ENCODE measurements at places on chromosomes 6 and 20. TPM values are rescaled to one million over a fixed set of nuclear protein-coding genes. Genes with fewer than 3 reads are reported as not detected.
A peak's percentile ranks its signal among the peaks of the same experiment; 100 is the strongest.

The TULP1 gene
- not detected for total RNA-seq

DNA sequence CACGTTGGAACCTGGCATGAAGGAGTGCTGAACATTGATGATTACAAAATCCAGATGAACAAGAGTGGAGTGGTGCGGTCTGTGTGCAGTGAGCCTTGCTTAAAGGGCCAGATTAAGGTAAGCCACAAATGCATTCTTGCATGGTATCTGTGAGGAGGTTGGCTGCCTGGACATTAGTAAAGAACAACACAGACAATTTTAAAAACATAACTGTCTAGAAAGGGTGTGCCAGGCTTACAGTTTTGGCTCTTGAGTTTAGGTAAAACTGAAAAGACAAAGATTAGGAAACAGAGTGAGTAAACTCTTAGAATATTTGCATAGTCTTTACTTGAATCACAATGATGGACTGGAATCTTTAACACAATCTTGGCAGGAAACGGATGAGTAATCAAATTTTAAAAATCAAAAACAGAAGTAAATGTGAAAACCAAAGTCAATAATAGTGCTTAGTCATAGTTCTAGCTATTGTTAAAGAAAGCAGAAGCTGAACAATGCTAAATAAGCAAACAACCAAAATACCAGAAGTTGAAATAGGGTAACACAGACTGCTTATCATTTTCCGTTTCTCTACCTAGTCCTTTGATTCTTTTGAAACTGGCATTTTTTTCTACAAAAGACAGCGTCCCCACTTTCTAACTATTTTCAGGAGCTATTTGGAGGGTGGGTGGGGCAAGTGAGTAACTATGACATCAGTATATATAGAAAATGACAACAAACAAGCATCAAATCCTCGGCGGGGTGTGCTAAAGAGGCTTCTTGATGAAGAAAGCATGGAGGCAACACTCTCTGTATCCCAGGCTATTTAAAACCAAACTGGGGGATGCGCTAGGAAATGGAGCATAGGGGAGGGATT is 185.8 kb upstream of the RAB32 start:
- no peak overlapping the region for H3K4me3 ChIP-seq
- DNase-seq = no peak
- no peak overlapping the region for H3K27ac ChIP-seq

DNA sequence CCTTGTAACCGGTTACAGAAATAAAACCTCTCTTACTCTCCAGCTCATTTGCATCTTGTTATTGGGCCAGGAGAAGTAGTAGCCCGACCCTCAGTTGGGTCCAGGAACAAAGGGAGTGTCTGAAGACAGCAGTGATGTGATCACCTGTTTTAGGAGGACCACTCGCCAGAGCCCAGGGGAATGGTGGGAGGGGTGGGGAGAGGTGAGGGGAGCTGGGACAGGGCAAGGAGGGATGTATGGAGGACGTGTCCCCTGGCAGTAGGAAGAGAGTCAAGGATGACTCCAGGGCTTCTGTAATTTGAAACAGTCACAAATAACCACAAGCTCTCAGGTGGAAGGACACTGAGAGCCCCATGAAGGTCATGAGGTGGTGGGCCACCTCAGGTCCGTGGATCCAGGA is 1.4 kb upstream of the PCMTD2 start:
- DNase-seq = no peak
- peak overlapping the region; percentile 86 for H3K27ac ChIP-seq
- H3K4me1 ChIP-seq = peaks cover 22% of the 10 kb centered on the region

DNA sequence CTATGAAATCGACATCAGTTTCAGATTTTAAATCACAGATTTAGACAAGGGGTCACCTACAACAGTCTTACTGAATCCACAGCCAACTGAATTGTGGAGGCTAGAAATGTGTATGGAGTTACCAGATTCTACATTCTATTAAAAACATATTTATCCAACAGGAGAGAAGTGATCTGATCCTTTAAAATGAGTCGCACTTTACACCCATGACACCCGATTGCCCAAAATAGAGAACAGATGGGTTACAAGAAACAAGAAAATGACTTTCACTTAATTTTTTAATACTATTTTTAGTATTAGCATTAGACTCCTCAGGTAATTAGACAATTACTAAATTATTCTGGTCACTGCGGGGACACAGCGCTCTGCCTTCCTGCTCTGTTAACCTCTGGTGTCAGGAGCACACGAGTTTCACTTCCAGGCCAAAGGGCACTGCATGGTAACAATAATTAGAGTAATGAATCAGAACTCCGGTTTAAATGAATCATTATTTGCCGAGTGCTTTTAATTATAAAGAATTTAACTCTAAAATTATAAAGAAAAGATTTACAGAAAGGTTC is 108.6 kb downstream of the ATP9A start:
- no peaks in the 10 kb centered on the region for H3K4me1 ChIP-seq
- H3K36me3 ChIP-seq = peaks cover 4% of the 10 kb centered on the region
- H3K27ac ChIP-seq = no peak overlapping the region
- H3K27me3 ChIP-seq = no peaks in the 10 kb centered on the region
- H3K4me3 ChIP-seq = no peak overlapping the region
- DNase-seq = no peak

The MUCL3 gene
- not detected for total RNA-seq

- DNase-seq = no peak
- no peak overlapping the region for H3K27ac ChIP-seq
- H3K4me1 ChIP-seq = peaks cover 3% of the 10 kb centered on the region
- peaks cover 6% of the 10 kb centered on the region for H3K27me3 ChIP-seq
- no peak overlapping the region for H3K4me3 ChIP-seq
- peaks cover 13% of the 10 kb centered on the region for H3K36me3 ChIP-seq
These were observed 294.6 kb upstream of the ZNF337 start for GRCh38 chr20:25991051-25991755.

The RBM24 gene
- 4.9 TPM for total RNA-seq

GRCh38 chr20:22055981-22056380 is 350.5 kb downstream of the PAX1 start:
- no peak for DNase-seq
- no peaks in the 10 kb centered on the region for H3K4me1 ChIP-seq
- H3K4me3 ChIP-seq = no peak overlapping the region
- H3K36me3 ChIP-seq = no peaks in the 10 kb centered on the region
- H3K27me3 ChIP-seq = no peaks in the 10 kb centered on the region
- H3K27ac ChIP-seq = no peak overlapping the region

The DEF6 gene
- 1.8 TPM for total RNA-seq

GRCh38 chr6:34239500-34239825 is 2.8 kb downstream of the HMGA1 start:
- H3K4me3 ChIP-seq = peak overlapping the region; percentile 86
- H3K4me1 ChIP-seq = peaks cover 19% of the 10 kb centered on the region
- no peaks in the 10 kb centered on the region for H3K36me3 ChIP-seq
- H3K27me3 ChIP-seq = peaks cover 6% of the 10 kb centered on the region

DNA sequence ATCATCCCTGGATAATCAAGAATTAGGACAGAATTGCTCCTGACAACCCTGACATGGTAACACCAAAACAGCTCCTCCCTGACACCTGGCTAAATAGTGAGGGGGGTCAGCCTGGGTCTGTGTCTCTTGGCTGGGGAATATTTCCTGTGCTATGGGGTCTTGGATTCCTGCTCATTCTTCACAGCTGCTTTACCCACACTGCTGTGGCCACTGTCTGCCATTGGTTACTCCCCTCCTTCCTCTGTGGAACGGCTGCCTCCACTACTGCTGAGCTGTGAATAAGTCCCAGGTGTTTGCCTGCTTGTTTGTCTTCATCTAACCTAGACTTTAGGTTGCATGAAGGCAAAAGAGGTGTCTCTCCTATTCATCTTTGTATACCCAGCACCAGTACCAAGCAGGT is 33.9 kb upstream of the TXLNB start:
- no peak for DNase-seq
- H3K36me3 ChIP-seq = peaks cover 4% of the 10 kb centered on the region
- peaks cover 12% of the 10 kb centered on the region for H3K4me1 ChIP-seq
- H3K27me3 ChIP-seq = peaks cover 2% of the 10 kb centered on the region
- no peak overlapping the region for H3K27ac ChIP-seq
- H3K4me3 ChIP-seq = no peak overlapping the region

The WFDC5 gene
- not detected for total RNA-seq

DNA sequence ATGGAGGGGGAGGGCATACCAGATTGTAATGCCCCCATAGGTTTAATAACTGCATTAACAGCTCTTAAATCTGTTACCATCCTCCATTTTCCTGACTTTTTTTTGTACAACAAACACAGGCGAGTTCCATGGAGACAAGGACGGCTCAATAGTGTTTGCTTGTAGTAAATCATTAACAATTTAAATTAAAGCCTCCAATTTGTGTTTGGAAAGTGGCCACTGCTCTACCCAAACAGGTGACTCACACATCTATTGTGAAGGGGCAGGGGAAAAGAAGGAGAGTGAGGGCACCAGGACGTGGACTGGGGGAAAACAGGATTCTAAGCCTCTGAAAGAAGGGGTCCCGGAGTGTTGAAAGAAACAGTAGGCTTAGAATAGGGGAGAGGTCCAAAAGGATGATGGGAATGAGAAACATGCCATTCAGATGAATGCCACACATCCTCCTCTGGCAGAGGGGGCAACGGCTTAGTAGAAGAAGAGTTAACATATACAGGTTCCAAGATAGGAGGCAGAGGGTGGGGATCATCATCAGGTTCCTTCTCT is 6.9 kb downstream of the GLYATL3 start:
- H3K27me3 ChIP-seq = peaks cover 3% of the 10 kb centered on the region
- H3K36me3 ChIP-seq = no peaks in the 10 kb centered on the region
- no peaks in the 10 kb centered on the region for H3K4me1 ChIP-seq
- H3K27ac ChIP-seq = no peak overlapping the region
- DNase-seq = no peak

GRCh38 chr6:41222045-41222444 is 6.1 kb upstream of the TREML4 start:
- peaks cover 13% of the 10 kb centered on the region for H3K27me3 ChIP-seq
- H3K27ac ChIP-seq = no peak overlapping the region
- no peak for DNase-seq

The ATP6V1G2 gene
- 95.6 TPM for total RNA-seq

- DNase-seq = no peak
- no peak overlapping the region for H3K27ac ChIP-seq
- H3K4me3 ChIP-seq = no peak overlapping the region
- H3K27me3 ChIP-seq = no peaks in the 10 kb centered on the region
These were observed 48.6 kb downstream of the KDM1B start for GRCh38 chr6:18203786-18204185.

DNA sequence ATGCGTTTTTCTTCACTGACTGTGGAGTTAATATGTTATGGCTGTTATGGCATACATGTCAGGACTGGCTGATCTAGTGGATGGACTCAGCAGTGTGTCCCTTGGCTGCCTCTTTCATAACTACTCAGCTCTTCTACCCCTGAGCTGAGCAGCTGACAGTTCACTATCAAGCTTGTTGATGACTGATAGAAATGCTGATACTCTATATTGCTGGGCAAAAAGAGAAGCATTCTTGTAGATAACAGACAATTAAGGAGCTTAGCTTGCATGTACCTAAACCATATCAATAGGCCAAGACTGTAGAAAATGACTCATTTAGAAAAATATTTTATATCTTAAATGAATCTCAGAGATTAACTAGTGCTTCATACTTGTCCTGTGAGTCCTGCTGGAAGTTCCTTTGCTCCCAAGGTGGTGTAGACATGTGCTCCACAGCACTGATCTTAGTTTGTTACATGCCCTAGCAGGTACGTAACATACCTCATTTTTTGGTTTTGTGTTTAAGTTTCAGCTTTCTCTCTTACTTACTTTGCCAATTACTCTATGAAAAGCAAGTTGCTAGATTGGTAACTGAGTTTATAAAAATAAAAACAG is 236.9 kb downstream of the GMDS start:
- peaks cover 4% of the 10 kb centered on the region for H3K36me3 ChIP-seq
- H3K4me1 ChIP-seq = no peaks in the 10 kb centered on the region
- no peaks in the 10 kb centered on the region for H3K27me3 ChIP-seq
- H3K27ac ChIP-seq = no peak overlapping the region
- DNase-seq = no peak

- peaks cover 28% of the 10 kb centered on the region for H3K4me1 ChIP-seq
- no peak overlapping the region for H3K27ac ChIP-seq
- DNase-seq = no peak
- no peaks in the 10 kb centered on the region for H3K36me3 ChIP-seq
- peaks cover 26% of the 10 kb centered on the region for H3K27me3 ChIP-seq
These were observed 26.8 kb upstream of the SLC22A7 start for GRCh38 chr6:43271103-43271815.

- H3K27ac ChIP-seq = peak overlapping the region; percentile 99
- H3K36me3 ChIP-seq = no peaks in the 10 kb centered on the region
- no peak for DNase-seq
- H3K4me1 ChIP-seq = peaks cover 55% of the 10 kb centered on the region
- peaks cover 10% of the 10 kb centered on the region for H3K27me3 ChIP-seq
- peak overlapping the region; percentile 87 for H3K4me3 ChIP-seq
These were observed 861 bp upstream of the NHSL1 start for GRCh38 chr6:138500045-138500665.

DNA sequence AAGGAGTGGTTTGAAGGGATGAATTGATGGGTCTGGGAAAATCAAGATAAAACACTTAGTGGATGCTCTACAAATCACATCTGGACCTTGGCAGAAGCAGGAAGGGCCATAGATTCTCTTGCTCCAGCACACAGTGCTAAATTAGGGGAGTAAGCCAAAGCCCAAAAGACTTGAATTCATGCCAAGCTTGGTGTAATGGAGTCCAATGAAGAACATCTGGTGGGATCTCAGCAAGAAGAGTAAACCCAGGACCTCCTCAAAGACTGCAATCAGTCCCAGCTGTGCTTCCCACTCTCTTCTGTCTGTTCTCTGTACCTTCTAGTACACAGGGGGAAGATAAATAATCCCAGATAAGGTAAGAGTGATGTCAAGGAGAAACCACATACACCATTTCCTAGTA is 683.4 kb downstream of the RNF144B start:
- no peak for DNase-seq
- no peaks in the 10 kb centered on the region for H3K27me3 ChIP-seq
- no peaks in the 10 kb centered on the region for H3K4me1 ChIP-seq
- H3K36me3 ChIP-seq = no peaks in the 10 kb centered on the region
- no peak overlapping the region for H3K27ac ChIP-seq

- DNase-seq = no peak
- peaks cover 41% of the 10 kb centered on the region for H3K4me1 ChIP-seq
- no peak overlapping the region for H3K4me3 ChIP-seq
- no peaks in the 10 kb centered on the region for H3K27me3 ChIP-seq
- H3K36me3 ChIP-seq = no peaks in the 10 kb centered on the region
- H3K27ac ChIP-seq = no peak overlapping the region
These were observed 32.1 kb upstream of the NHSL1 start for GRCh38 chr6:138531387-138531786.

GRCh38 chr6:158908606-158909005 is 89.4 kb upstream of the EZR start:
- H3K36me3 ChIP-seq = peaks cover 25% of the 10 kb centered on the region
- H3K4me3 ChIP-seq = no peak overlapping the region
- H3K4me1 ChIP-seq = peaks cover 17% of the 10 kb centered on the region
- H3K27me3 ChIP-seq = peaks cover 5% of the 10 kb centered on the region

The OXT gene
- total RNA-seq = not detected

DNA sequence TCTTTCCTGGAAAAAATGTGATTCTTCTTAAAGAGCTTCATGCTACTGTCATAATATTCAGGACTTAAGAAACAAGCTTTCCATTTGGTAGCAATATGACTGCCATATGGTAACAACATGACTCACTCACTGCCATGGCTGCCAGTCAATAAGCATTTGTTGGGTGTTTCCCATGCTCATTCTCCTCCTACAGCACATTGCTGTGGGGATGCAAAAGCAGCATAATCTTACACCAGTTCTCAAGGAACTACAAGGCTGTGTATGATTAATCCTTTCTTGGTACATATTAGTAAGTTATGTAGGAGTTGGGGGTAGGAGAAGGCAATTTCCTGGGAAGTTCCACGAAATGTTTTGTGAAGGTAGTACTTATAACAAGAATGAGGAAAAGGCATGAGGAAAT is 76.7 kb downstream of the CEP162 start:
- H3K4me3 ChIP-seq = no peak overlapping the region
- H3K27me3 ChIP-seq = peaks cover 2% of the 10 kb centered on the region
- peaks cover 27% of the 10 kb centered on the region for H3K4me1 ChIP-seq
